Activated T-cell treated with anti-CD3 and anti-CD28 coated beads, Interleukin-2, amount 50 U/mL, for 4 hours (primary cell): ENCODE measurements at places on chromosomes 5 and 9. TPM values are rescaled to one million over a fixed set of nuclear protein-coding genes. Genes with fewer than 3 reads are reported as not detected.

Gene SLC6A19
- not detected for total RNA-seq

Gene PTPN3
- total RNA-seq = 0.03 TPM

Gene PCDHGA4
- total RNA-seq = 0.08 TPM

Gene CTNND2
- total RNA-seq = not detected

Gene C9
- 0.24 TPM for total RNA-seq

Gene PTCD2
- total RNA-seq = 13.3 TPM

Gene TMEM215
- not detected for total RNA-seq

Gene KIF24
- total RNA-seq = 2.6 TPM

GRCh38 chr9:136056546-136057235, 38.4 kb downstream of the NACC2 start:
- no peak for DNase-seq

DNA sequence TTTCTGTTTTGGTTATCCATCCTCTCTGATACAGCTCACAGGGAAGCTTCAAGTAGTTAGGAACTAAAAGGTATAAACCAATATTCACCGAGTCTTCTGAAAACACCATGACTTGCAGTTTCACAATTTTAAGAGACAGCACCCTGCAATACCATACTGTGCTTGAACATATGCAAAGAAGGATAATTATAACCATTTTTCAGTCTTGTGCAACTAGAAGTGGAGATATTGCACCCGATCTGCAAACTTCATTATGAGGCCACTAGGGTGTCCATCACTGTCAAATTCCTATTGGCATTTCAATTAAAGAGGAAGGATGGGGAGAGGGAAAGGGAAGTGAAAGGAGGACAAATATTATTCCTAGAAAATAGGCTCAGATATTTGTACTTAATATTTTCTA, 32.4 kb upstream of the CEP120 start:
- DNase-seq = no peak

- no peak for DNase-seq
These were observed 505.3 kb downstream of the CCDC171 start for GRCh38 chr9:16058131-16058549.

GRCh38 chr5:150513375-150514309, 5.7 kb downstream of the NDST1 start:
- no peak for DNase-seq

GRCh38 chr5:42612750-42613366, 143.8 kb upstream of the CCDC152 start:
- DNase-seq = no peak

GRCh38 chr9:117135501-117136098, 279.3 kb downstream of the ASTN2 start:
- no peak for DNase-seq

DNA sequence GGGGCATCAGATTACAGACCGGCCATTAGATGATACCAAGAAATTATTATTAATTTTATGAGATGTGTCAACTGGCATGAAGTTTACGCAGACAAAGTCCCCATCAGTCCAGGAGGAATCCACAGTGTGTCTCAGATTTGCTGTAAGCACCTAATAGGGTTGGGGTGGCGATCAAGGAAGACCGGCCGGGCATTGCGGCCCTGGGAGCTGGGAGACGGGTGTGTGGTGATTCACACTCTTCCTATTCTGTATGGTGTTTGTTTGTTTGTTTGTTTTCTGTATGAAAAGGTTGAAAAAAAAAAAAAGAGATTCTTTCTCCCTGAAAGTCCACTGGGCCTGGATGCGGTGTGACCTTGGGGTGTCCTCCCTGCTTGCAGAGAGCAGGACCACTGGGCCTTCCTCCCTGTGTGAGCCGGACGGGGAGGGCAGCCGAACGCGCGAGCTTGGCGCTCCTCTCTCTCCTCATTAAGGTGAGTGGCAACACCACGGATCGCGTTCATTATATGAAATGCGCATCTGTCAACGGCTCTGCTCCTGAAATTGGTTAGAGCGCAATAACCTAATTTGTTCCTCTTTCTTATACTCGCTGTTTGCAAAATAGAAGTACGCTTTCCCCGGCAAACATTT, 15.1 kb downstream of the RASGEF1C start:
- no peak for DNase-seq

- no peak for DNase-seq
These were observed 213.3 kb downstream of the TSSK1B start for GRCh38 chr5:113221294-113222176.

GRCh38 chr9:20048437-20048836, 259.6 kb upstream of the SLC24A2 start:
- DNase-seq = no peak

GRCh38 chr9:84988621-84989020, 319.1 kb downstream of the NTRK2 start:
- DNase-seq = no peak

DNA sequence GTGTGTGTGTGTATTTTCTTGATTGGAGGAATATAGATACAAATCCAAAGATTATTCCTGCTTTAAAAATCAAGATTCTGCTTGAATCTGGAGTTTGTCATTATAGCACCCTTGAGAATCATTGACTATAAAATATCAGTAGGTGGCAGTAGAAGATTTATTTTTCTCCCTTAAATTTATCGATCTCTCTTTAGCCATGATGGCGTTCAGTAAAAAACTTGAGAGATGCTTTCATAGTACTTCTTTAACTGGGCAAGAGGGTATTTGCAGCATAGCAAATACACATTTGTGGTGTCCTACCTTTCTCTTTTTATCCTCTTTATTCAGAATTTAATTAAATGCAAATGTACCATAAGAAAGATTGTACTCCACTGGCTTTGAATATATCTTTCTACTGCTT, 307.7 kb downstream of the ADGRV1 start:
- DNase-seq = no peak

- no peak for DNase-seq
These were observed 12.5 kb upstream of the NREP start for GRCh38 chr5:111769541-111769940.

DNA sequence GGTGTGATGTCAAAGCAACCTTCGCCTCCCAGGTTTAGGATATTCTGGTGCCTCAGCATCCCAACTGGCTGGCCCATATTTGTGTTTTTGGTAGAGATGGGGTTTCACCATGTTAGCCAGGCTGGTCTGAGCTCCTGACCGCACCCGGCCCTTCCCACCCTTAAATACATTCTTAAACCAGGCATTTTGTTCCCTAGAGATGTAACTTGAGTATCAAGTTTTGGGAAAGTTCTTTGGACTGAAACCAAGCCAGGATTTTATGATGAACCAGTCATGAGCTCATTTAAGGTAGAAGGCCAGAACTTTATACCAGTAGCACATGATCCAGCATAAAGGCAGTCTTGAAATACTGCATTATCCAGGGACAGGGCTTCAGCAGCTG, 3.5 kb downstream of the RPL7A start:
- DNase-seq = no peak

- peak; percentile 3 for DNase-seq
These were observed 89.5 kb downstream of the PHF2 start for GRCh38 chr9:93665637-93666438.

DNA sequence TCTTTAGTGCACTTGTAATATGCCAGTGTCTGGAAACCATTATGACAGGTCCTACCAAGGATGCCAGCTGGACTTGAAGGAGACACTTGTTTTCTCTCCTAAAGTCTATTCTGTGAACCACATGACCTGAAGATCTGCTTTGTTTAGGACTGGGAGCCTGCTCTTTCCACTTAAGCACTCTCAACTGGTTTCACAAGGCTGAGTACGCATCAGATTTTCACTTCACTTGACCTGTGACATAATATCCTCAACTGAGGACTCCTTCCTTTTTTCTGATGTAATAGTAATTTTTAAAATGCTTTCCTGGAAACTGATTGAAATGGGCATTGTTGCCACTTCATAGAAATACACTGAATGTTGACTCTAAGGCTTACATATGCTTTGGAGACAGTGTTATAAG, 52.2 kb downstream of the PDE8B start:
- DNase-seq = no peak

- no peak for DNase-seq
These were observed 95.1 kb downstream of the ZNF354C start for GRCh38 chr5:179154991-179155955.
